ENCODE measurements at places on chromosomes 1 and 21. TPM values are rescaled to one million over a fixed set of nuclear protein-coding genes. Genes with fewer than 3 reads are reported as not detected.

DNA sequence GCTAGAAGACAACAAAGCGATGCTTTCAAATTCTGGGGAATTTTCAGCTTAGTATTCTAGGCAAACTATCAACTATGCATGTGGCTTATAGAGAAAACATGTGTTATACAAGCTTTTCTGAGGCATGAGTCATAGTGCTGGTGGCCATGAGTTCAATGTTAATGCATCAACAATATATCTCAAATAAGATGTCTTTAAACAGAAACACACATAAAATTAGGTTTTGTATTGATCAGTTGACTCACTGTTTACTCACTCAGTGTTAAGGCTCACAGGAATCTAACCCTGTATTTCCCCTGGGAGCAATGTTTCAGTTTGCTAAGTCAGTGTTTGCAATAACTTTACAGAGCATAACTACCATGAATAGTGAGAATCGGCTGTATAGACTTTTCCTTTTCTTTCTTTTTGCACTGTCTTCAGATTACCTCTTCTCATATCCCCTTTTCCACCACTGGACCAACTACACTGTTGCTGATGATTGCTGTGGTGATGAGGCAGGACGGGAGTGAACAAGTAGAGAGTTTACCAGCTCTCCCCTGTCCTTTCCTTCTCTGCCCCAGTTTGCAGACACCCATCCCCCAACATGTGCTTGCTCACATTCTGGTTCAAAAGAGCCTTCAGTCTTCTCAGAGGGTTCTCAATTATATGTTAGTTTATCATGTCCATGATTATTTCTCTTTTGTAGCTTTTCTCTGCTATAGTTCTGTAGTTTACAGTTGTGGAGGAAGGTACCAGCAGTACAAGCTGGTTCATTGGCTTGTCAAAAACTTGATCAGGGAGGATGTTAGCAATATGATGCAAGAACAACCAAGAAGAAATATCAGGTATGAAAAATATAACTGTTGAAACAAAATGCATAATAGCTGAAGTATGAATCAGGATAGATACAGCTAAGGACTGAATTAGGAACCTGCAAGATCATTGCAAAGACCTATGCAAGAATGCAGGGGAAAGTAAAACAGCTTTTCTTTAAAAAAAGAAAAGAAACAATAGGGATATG lies 23.9 kb downstream of the CD2 start:
- DNase-seq, result no peak

- DNase-seq, result no peak
Measured at GRCh38 chr1:42737257-42737656, 2.8 kb downstream of the CLDN19 start.

DNA sequence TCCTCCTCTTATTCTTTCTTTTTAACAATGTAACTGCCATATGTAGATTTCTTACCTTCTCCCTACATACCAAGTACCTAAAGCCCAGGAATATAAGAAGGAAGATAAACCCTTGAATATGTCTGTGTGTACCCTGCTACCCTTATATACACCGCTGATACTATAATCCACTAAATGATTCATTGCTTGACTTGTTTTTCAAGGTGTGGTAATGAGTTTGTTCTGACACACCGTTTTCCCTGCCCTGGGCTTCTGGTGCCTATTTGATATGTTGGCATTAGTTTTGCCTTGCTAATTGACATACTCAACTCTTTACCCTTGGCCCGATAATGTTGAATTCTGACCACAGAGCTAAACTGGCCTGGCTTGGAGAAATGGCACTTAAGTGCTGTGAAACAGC lies 64.3 kb downstream of the IL23R start:
- DNase-seq, result no peak

Gene ZNF697
- 8.3 TPM for total RNA-seq

Gene SERPINC1
- total RNA-seq, result not detected

Gene SGIP1
- 118 TPM for total RNA-seq

Gene LCE2A
- not detected for total RNA-seq

Gene GPR25
- total RNA-seq, result not detected

Gene KCNE1
- 0.44 TPM for total RNA-seq

Gene MATN1
- 0.39 TPM for total RNA-seq

Data from osteocyte (in vitro differentiated cells).